ENCODE measurements at places on chromosomes 3 and 15.

DNA sequence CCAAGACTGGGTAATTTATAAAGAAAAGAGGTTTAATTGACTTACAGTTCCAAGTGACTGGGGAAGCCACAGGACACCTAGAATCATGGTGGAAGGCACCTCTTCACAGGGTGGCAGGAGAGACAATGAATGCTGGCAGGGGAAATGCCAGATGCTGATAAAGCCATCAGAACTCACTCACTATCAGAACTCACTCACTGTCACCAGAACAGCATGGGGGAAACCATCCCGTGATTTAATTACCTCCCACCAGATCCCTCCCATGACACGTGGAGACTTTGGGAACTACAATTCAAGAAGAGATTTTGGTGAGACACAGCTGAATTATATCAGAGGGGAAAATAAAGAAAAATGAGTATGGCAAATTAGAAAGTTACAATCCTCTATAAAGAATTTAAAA, 310.9 kb downstream of the BCHE start:
- DNase-seq = no peak

GRCh38 chr15:63226966-63227401, 37.6 kb downstream of the RAB8B start:
- no peak for DNase-seq

GRCh38 chr3:47057212-47057671, 77.8 kb downstream of the NBEAL2 start:
- peak; percentile 7 for DNase-seq

DNA sequence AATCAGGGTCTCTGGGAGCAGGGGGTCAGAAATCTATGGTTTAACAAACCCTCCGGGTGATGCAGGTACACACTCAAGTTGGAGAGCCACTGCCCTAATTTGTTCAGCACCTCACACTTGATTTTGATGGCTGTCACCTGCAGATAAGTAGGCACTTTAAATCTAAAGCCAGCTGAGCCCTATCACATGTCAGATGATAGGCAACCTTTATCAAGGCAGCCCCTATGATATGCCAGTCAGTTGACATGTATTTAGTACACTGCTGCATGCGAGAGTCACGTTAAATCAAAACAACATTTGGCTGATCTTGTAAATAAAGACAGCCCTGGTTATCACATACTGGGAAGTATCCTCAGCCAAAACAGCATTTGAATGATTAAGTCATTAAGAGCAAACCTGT, 104.4 kb upstream of the MCTP2 start:
- no peak for DNase-seq

DNA sequence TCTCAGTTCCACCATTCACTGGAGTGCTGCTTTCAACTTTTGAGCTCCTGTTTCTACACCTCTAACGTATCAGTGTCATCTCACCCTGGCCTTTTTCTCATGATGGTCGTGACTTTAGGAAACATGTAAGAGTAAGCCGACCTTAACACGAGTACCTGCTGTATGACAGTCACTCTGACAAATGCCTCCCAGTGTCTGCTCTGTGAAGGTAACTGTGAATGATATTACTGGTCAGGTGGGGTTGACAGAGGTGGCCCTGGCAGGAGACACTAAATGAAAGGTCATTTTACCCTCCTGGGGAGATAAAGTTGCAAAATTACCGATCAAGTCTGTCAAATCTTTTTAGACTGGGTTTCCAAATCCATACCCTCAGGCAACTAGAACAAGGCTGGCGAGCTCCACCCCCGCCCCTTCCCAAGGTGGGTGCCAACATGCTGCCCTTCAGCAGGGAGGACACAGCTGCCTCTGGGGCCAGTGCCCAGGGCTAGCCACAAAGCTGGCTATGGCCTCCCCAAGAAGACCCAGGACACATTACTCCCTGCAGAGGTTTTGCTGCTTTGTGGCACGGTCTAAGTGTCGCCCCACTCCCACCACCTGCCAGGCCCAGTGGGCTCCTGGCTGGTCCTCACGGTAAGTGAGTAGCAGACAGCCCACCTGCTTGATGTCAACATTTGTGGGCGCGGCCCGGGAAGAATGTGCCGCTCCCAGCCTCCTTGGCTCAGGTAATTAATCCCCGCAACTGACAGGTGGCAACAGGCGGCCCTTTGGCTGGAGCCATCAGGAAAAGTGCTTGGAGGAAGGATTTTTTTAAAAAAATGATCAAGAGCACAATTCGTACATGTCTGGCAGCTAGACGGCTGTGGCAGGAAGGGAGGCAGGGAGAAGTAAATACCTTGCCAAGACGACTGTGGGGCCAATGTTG, 211.8 kb downstream of the TP63 start:
- no peak for DNase-seq

- DNase-seq = no peak
Measured at GRCh38 chr3:46191730-46192129, 16.4 kb downstream of the CCR1 start.

GRCh38 chr3:156678197-156678596, 3.8 kb downstream of the TIPARP start:
- no peak for DNase-seq

GRCh38 chr3:168249550-168250414, 154.1 kb upstream of the GOLIM4 start:
- no peak for DNase-seq

- DNase-seq = no peak
Measured at GRCh38 chr3:170865209-170866094, 4.5 kb downstream of the RPL22L1 start.

DNA sequence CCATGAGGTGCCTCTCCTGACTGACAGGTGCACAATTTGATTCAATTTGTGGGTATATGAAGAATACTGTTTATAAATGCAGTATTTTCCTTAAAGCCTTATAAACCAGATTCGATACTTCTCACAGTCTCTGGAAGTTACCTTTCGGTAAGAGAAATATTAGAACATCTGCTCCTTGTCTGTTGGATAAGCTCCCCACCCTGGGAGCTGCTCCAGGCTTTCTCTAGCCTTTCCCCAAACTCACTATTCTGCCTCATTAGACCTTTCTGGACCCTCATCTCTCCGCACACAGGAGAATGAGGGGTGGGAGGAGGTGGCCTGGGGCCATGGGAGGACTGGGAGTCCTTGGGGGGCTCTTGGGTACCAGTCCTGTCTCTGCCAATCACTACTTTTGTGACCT, 59.8 kb upstream of the TBC1D21 start:
- no peak for DNase-seq

GRCh38 chr3:94241986-94242385, 179.1 kb downstream of the NSUN3 start:
- no peak for DNase-seq

GRCh38 chr3:121473001-121473400, 72.8 kb downstream of the POLQ start:
- no peak for DNase-seq

- DNase-seq = no peak
Measured at GRCh38 chr3:22748453-22749045, 454.6 kb upstream of the UBE2E2 start.

GRCh38 chr3:60755094-60755493, 496.2 kb downstream of the FHIT start:
- no peak for DNase-seq

DNA sequence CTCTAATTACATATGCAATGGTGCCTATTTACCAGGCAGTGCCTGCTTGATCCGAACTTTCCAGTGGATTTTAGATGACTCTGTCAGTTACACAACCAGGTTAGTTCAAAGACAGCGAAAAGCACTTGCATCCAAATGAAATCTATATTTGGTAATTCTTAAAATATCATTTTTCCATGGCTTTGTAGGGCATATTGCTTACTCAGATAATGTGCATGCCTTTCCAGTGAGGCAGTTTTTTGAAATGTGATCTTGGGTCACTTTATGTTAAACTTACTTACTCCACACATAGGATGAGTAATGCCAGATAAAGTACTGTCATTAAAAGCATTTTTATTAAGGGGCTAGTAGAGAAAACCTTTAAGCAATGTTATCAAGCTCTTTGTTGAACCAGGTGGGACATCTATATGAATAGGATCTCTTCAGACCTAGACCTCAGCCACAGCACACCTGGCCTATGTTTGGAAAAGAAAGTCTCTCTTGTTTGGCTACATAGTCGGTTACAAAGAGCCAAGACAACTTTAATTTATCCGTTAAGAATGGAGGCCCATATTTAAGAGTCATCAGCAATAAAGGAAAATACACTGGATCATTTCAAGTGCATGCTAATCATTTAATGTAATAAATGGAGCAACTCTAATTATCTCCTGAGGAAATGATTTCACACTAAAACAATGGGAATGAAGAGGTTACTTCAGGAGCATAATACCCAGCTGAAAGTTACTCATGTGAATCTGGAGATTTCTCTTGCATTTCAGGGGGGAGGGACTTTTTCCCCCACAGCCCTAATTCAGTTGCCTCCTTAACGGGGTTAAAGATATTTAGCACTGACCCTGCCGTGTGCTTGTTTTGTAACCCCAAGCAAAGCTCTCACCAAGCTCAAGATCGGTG, 56.3 kb upstream of the TMCO5A start:
- DNase-seq = no peak

DNA sequence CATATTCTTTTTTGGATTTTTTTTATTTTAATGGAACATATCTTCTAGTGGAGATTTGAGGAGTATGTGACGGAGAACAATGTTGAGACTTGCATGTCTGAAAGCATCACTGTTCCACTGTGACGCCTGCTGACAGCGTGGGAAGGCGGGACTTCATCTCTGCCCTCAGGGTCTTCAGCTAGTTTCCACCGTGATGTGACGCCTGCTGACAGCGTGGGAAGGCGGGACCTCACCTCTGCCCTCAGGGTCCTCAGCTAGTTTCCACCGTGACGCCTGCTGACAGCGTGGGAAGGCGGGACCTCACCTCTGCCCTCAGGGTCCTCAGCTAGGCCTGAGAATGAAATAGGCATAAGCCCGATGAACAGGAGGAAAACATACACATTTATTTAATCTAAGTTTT, 70.7 kb downstream of the LMLN start:
- no peak for DNase-seq

DNA sequence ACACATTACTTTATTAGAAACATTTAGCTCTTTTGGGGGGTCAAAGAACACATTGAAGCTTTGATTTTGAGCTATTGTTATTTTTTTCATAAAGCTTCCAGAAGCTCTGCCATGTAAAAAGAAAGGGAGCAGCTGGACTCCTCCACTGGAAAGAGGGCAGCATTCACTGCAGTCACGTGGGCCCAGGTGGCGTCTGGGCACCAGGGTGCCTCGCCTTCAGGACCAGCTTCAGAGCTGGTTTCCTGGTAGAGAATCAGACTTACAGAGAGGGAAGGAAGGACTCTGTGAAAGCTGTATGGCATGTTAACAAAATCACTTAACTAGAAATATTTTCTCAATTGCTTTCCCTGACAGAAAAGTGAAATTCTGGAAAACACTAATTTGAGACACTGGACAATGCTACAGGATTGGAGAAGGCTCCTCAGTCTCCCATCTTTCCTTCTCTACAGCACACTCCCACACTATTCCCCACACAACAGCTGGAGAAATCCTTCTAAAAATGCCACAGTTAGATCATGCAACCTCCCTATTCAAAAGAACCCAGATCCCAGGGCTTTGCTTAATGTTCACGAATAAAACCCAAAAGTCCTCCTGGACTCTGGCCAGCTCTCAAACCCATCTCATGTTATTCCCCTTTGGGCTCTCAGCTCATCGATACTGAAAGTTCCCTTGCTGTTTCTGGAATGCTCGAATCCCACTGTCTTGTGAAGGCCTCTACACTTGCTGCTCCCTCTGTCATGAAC, 83.2 kb downstream of the NFKBIZ start:
- no peak for DNase-seq

- no peak for DNase-seq
Measured at GRCh38 chr3:45605534-45605933, 11.0 kb downstream of the LIMD1 start.

- DNase-seq = no peak
Measured at GRCh38 chr3:156727519-156728205, 53.3 kb downstream of the TIPARP start.

DNA sequence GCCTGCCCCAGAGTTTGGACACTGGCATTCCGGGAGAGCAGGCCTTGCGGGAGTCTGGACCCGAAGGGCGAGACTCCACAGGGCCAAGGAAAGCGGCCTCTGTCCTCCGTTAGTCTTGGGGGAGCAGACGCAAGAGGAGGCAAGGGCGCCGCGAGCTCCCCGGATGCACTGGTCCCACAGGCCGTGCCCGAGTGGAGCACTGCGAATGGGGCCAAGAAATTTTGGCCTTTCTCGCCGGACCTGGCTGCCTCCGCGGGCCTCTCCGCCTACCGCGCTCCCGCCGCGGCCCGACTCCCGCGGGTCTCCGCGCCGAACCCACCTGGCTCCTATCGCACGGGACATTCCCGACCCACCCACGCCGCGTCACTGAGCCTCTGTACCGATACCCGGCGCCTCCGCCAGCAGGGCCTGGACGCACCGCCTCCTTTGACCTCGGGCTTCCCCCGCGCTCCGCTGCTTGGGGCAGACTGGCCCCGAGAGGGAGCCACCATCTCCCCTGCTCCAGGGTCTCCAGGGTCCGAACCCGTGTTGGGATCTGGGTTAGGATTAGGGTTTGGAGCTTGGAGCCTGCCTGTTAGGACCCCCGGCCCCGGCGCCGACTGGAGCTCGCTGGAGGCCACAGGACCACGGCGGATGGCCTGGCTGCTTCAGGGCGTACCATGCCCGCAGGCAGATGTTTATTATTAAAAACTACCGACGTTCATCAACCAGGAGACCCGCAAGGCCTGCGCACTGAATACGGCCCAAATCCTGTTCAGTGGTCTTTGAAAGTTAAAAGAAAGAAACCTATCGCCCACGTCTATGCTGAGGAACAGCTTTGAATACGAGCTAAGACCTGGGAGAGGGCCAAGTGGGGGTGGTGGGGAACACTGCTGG, 11.7 kb downstream of the SHOX2 start:
- no peak for DNase-seq

GRCh38 chr15:91142106-91142744, 42.2 kb downstream of the SV2B start:
- no peak for DNase-seq

DNA sequence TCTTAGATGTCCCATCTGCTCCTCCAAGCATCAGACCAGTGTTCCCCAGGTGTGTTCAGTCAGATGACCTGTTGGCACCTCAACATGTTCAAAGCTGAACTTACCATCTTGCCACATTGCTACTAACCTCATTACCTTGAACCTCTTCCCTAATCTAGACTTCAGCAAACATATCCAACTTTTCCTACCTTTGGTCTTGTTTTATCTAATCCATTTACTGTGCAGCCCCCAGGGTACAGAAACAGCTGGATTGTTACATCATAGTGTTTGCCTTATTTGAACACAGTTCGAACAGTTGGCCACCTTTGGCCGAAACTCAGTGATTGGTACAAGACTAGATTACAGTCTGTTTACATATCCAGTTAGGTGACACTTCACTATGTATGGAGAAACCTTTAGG, 36.1 kb upstream of the MCF2L2 start:
- DNase-seq = no peak

DNA sequence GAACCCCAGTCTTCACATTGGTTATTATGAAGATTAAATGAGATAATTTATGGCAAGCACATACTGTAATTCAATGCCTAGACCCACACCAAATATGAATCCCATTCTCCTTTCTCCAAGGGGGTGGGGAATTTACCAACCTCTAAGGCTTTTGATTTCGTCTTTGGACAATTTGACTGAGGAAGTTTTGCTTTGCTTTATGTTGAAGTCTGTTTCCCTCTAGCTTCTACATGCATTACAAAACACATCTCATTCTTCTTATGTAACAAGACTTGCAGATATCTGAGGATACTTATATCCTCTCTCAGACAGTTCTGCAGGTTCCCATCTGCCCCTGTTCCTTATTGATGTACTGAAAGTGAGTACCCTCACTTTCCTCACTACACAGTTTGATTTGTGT, 12.2 kb downstream of the CD80 start:
- no peak for DNase-seq

GRCh38 chr3:87848003-87848402, 210.8 kb downstream of the CGGBP1 start:
- DNase-seq = no peak
